ENCODE measurements at places on chromosomes 11 and 22.
A peak's percentile ranks its signal among the peaks of the same experiment; 100 is the strongest.

DNA sequence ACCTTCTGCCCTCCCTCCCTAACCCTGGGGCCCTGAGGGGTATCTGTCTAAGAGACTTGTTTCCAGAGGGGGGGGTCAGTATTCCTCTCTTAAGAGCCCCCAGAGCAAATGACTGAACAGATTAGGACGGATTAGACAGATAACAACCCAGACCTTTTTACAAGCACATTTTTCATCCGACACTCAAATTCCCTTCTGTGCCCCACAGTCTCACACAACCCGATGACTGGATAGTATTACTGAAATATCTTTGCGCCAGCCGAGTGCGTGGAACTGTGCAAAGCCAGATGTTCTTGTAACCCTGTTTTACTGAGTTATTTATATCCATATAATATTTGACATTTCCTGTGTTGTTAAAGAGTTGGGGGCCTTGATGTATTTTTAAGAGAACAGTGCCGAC is 30.9 kb upstream of the FLI1 start:
- DNase-seq, result no peak

DNA sequence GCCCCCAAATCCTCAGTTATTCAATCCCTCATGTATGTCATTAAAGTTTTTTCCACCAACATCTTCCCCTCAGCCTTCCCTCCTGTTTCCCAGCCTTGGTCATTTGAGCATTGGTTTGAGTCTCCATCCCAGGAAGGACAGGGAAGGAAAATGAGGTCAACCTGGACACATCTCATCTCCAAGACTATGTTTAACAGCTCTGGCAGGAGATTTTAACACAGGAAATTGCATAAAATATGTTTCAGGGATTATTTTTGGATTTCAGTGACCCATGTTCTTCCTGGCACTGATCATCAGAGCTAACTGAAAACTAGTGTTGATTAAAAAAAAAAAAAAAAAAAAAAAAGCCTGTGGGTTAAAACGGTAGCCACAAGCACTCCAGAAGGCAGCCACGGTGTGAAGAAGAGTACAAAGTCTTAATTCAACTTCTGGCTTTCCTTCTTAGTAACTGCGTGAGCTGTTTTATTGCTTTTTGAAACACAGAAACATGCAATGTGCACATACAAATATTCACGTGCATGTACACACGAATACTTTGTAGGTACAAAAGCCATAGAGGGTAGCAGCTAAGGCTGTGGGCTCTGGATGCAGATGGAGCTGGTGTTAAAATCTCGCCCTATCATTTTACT is 164.4 kb upstream of the DDI1 start:
- DNase-seq, result no peak

DNA sequence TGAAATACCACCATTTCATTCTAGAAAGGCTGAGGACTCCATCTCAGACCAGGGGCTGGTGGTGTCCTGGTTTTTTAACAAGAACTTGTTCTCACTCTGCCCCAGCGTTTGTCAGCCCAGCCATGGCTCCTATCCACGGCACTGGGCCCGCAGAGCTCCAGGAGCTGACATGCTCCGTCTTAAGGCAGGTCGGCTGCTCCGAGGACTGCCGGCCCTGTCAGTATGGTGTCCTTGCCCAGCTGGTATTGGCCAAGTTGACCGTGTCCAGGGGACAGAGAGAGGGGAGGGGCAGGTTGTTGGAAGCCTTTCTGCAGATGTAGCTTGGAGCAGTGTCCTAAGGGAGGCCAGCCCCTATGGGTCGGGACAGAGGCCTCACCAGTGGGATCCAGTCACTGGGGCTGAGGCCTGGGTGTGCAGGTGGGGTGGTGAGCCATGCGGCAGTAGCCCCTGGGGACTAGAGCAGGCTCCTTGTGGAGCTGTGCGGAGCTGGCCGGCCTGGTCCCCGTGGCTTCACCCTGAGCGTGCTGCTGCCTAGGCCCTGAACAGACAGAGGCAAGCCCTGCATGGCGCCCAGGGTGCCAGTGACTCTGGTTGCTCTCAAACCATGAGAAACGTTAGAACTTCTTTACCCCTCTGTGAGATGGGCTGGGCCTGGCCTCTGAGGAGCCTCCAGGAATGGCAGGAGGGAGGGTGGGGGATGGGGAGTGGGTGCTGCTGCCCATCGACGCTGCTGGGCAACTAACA is 39.9 kb upstream of the KCNQ1OT1 start:
- no peak for DNase-seq

DNA sequence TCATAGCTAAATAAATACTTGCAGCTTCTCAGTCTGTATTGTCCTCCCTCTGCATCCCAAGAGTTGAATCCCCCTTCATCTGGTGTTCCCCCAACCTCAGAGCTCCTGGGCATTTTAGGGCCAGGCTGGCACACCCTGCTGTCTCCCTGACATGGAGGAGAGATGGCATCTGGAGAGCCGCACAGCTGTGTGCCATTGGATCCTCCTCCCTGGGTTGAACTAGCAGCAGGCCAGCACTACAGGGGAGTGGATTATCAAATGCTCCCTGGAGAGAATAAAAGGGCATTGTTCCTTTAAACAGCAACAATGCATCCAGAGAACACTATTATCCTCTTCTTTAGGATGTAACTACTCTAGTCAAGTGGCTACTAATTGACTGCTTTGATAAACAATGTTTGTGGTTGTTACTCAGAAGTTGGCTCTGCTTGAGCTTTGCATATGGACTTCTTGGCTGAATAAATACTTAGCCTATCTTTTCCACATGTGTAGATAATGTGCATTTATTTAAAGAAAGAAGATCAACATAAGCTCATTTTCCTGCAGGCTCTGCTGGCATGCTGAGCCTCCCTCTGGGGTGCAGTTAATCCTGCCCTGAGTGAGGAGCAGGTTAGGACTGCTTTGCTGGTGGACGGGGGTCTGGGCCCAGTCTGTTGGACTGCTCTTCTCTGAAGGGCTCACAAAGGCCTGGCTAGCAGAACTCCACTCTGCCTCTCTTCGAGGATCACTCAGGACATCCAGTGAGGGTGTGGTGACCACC is 897.2 kb downstream of the TBC1D22A start:
- DNase-seq, result no peak

DNA sequence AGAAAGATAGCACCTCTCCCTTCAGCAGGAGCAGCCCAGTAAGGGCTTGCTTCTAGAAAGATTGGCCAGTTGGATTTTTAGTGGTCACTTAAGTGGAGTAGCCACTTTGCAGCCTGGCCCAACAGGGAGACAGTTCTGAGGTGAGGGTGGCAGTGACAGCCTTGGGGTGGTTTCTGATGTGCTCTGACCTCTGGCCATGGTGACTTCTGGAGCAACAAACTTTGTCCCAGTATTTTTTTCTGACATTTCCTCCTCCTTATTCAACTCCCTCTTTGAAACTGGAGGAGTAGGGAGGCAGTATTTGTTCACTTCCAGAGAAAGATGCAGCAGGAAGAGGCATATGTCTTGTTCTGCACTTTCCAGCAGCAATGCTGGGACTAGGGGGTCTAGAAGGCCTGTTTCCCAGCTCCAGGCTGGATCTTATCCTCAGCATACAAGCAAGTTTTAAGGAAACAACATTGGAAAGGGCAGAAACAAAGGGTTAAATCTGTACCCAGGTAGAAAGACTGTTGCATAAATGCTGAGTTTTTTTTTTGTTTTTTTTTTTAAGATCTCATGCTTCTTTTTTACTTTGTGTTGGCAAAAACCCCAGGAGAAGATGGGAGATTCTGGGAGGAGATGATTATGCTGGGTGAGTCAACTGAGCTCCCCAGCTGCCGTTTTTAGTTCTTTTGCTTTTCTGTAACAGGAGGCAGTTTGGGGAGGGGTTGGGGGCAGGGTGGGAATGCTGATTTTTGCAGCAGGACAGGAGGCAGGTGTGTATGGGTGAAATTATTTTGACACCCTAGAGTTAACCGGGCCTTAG is 37.2 kb downstream of the RCOR2 start:
- DNase-seq, result no peak

DNA sequence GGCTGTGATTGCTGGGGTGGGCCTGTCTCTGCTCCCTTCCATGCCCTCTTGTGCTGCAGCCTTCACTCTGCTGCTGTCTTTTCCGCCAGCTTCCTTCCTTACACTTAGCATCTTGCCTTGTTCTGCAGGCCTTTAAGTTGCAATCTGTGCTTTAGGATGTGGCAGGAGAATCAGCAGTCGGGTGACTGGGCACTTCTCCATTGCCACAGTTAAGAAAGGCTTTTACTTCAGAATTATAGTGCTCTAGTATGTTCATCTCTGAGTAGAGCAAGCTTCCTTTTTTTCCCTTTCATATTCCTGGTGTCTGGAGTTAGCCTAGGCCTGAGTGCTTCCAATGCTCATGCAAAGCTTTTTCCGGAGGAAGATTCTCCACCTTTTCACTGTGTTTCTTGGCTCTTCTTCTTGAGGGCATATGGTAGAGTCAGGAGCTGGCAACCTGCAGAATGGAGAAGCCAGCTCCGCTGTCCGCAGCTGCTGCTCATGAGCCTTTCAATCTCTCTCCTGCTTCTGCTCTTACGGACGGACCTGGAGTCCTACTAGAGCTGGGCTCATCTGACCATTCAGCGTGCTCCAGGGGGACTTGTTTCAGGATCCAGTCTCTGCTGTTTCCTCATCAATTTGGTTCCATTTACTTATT is 20.2 kb downstream of the PPP6R2 start:
- DNase-seq, result no peak

DNA sequence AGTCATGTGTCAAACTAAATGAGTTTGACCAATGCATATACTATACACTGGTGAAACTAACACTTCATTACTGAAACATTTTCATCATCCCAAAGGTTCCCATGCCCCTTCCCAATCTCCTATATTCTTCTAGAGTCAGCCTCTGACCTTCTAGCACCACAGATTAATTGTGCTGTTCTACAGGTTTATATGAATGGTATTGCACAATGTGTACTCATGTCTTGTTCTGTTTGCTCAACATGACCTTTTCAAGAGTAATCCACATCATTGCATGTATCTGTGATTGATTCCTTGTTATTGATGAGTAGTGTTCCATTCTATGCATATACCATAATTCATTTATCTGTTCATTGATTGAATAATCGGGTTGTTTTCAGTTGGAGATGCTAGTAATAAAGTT is 7.5 kb upstream of the OR8G1 start:
- DNase-seq, result no peak

GRCh38 chr11:14907411-14908213 is 15.6 kb upstream of the CYP2R1 start:
- DNase-seq, result peak; percentile 82

GRCh38 chr11:3221408-3222002 is 2.9 kb upstream of the MRGPRG start:
- no peak for DNase-seq

DNA sequence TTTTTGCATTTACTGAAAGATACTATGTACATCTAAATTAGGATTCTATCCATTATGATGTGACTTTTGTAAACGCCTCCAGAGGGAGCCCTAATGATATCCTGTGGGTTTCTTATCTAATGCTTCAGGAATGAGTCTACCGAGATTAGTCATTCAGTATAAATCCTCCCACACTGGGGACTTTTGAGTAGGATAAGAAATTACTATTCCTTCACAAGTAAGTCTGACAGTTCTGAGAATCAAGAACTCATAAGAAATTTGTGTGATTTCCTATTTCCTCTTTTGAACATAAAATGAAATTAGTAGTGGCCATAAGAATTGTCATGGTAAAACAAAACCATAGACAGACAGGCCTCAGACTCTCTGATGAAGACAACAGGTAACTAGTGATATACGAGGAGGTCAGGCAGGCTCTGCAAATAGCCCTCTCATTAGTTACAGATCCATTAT is 10.0 kb upstream of the OR5M1 start:
- peak; percentile 51 for DNase-seq

DNA sequence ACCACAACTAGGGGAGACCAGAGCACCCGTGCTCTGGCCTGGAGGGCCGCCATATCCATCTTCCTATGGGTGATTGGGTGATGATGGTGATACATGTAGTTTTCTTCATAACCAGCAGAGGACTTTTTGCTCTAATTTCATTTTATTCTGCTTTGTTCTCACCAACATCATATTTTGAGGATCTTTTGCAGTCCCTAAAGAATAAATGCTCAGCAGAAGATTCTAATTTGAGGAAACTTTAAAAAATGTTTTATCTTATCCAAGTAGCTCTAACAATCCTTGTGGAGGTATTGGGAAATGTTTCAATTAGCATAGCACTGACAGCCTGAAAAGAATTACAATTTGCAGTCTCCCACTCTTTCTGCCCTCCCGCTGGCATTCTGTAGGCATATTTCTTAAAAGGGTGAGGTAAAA is 544.0 kb downstream of the NTM start:
- DNase-seq, result no peak

DNA sequence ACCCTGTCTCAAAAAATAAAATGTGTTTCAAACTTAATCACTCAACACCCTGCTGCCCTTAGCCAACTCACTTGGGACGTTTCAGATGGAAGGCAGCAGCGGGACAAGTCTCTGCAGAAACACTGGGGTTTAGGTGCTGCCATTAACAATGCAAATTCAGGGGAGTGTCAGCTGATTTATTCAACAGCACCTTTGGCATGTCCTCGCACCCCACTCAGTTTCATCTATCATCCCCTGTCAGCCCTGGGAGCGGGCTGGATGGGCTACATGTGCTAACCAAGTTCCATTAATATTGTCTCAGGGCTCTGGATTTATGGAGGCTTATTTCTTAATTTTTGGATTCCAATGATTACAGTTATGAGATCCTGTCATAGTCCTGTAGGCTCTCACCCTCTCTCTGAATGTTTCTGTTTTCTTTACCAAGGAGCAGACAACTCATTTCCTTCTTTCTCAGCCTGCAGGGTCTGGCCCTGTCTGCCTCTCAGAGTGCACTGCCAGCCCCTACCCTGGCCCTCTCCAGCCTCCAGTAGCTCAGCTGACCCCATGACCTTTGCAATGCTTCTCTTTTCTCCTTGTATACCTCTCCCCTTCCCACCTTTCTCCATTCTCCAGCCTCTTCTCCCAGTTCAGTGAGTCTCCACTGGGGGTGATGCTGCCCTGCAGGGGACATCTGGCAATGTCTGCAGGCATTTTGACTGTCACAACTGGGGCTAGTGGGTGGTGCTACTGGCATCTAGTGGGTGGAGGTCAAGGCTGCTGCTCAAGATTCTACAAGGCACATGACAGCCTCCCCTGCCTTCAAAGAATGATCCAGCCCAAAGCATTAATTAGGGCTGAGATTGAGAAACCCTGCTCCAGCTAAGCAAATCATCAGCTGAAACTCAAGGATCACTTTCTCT is 79.0 kb downstream of the APIP start:
- peak; percentile 34 for DNase-seq

- DNase-seq, result no peak
Observed at GRCh38 chr11:134228625-134229024, 4.2 kb downstream of the VPS26B start.

DNA sequence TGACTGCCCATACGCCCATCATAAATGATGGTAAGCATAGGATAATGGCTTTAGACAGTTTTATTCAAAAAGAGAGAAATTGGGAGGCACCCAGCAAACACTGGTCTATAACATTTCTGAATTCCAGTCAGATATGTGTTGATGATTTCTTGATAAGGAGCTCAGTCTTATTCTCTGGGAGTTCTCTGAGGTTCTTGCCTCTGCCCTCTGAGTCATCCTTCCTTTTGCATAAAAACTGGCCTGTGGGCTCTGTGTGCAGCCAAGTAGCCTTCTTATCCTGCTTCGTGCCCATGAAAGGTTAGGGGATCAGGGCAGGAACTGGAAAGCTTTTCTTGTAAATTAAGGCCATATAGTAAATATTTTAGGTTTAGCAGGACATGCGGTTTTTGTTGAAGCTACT is 48.9 kb downstream of the FAR1 start:
- no peak for DNase-seq

DNA sequence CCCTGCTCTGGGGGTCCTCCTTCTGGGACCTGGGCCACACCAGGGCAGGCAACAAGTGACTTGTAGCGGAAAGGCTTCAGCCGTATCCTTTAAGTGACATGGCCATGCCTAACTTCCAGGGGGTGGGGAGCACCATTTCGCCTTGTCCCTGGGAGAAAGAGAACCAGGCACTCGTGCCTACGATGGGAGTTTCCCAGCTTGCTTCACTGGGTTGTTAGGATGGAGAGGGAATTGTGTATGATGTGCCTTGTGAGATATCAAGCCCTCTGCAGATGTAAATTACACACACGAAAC is 151.4 kb downstream of the CACNA1I start:
- no peak for DNase-seq

Measured in Calu3 (cell line).